Tibial nerve (tissue), 4 donors: ENCODE measurements at places on chromosomes 1 and 21. TPM values are rescaled to one million over a fixed set of nuclear protein-coding genes. Genes with fewer than 3 reads are reported as not detected.

The PLEKHN1 gene
- total RNA-seq, result 0.21 TPM

The ESPN gene
- total RNA-seq, result 0.60 TPM

The SPATA46 gene
- total RNA-seq, result not detected

The NEK7 gene
- 128 TPM for total RNA-seq

The SNX7 gene
- total RNA-seq, result 28.6 TPM

The KANK4 gene
- total RNA-seq, result 28.5 TPM

The SMIM1 gene
- total RNA-seq, result not detected

The PRR9 gene
- not detected for total RNA-seq

The PTGFR gene
- total RNA-seq, result 44.1 TPM

The KIAA0040 gene
- total RNA-seq, result 28.8 TPM
